ENCODE measurements at places on chromosomes 5 and 9. TPM values are rescaled to one million over a fixed set of nuclear protein-coding genes. Genes with fewer than 3 reads are reported as not detected.

DNA sequence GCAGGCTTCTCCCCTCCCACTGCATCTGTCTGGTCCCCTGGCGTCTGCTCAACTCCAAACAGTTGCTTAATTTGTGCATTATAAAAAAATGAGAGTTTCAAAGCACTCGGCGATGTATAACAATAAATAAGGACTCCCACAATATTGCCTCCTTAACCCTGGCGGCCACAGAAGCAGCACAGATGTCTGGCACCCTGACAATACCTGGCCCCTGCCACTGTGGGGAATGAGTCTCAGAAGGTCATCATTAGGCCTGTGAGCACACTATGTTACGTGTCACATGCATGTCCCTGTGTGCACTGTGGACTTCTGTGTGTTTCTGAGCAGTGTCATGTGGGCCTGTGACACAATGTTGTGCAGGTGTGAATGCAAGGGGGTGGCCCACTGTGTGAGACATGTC, 236.5 kb downstream of the PBX3 start:
- DNase-seq = no peak

The MSX2 gene
- 1.1 TPM for total RNA-seq

The TMOD1 gene
- total RNA-seq = 1.6 TPM

- no peak for DNase-seq
Measured at GRCh38 chr5:172636279-172637050, 4.6 kb upstream of the NEURL1B start.

DNA sequence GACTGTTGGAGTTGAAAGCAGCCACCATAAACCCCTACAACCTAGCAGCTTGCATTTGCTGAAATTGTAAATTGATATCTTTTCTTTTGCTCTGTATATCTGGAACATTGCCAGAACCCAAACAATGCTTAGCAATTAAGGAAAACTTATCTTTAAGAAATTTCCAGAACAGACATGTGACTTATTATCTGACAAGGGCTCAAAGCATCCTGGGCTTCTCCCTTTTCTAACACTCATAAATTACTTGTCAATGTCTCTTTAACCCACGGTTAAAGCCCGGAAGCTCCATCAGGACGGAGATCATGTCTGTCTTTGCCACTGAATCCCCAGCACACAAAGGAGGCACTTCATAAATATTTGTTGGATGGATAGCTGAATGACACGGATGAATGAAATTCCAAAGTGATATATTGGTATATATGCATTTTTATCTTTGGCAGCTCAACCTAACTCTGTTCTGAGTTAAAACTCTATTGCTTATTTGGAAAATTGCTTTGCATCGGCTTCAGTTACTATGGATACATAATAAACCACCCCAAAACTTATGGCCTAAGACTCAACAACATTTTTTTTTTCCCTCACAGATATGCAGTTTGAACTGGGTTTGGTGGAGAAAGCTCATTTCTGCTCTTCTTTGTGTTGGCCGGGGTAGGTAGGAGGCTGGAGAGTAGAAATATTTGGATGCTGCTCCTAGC, 103.1 kb upstream of the CLINT1 start:
- no peak for DNase-seq

The FGF1 gene
- 0.15 TPM for total RNA-seq

DNA sequence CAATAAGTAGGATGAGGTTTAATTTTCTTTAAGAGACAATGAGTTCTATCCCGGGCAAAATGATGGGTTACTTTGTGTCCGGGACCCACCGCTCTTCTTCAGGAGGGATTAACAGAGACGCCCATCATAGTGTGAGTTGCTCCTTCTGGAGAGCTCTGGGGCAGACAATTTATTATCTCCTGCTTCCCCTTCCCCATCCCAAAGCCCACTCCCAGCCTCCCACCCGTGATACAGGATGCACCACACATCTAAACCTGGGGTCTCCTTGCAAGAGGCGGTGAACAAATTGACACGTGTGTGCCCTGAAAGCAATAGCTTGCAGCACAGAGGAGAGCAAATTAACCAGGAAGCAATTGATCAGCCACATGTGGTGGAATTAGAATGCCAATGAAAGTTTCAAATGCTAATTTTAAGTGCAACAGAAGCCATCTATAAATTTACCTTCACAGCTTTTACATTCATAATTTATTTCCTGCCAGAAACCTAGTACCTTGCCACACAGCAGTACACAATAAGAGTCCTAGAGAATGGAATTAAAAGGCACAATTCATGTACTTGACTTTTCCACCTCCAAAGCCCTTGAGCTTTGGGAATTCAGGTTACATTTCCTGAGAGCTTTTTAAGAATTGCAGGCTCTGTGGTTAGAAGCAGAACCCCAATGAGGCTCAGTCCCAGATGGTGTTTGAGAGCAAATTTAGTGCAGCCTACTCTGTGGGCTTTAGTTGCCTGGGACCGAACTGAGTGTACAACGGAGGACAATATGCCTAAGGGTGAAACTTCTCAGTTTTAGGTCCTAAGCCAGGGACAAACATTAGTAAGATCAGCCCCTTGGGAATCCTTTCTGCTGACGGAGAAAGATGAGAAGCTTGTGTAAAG, 399.6 kb downstream of the MED10 start:
- no peak for DNase-seq

GRCh38 chr9:4515958-4516375, 25.7 kb downstream of the SLC1A1 start:
- DNase-seq = no peak

GRCh38 chr9:35847792-35848572, 19.0 kb downstream of the TMEM8B start:
- DNase-seq = peak; percentile 28

- peak; percentile 30 for DNase-seq
Measured at GRCh38 chr5:36570301-36571095, 35.9 kb upstream of the SLC1A3 start.

GRCh38 chr5:35246900-35247647, 16.8 kb upstream of the PRLR start:
- no peak for DNase-seq

GRCh38 chr5:35908228-35908627, 30.2 kb downstream of the CAPSL start:
- no peak for DNase-seq

GRCh38 chr9:26243726-26244125, 565.5 kb upstream of the TUSC1 start:
- peak; percentile 67 for DNase-seq

DNA sequence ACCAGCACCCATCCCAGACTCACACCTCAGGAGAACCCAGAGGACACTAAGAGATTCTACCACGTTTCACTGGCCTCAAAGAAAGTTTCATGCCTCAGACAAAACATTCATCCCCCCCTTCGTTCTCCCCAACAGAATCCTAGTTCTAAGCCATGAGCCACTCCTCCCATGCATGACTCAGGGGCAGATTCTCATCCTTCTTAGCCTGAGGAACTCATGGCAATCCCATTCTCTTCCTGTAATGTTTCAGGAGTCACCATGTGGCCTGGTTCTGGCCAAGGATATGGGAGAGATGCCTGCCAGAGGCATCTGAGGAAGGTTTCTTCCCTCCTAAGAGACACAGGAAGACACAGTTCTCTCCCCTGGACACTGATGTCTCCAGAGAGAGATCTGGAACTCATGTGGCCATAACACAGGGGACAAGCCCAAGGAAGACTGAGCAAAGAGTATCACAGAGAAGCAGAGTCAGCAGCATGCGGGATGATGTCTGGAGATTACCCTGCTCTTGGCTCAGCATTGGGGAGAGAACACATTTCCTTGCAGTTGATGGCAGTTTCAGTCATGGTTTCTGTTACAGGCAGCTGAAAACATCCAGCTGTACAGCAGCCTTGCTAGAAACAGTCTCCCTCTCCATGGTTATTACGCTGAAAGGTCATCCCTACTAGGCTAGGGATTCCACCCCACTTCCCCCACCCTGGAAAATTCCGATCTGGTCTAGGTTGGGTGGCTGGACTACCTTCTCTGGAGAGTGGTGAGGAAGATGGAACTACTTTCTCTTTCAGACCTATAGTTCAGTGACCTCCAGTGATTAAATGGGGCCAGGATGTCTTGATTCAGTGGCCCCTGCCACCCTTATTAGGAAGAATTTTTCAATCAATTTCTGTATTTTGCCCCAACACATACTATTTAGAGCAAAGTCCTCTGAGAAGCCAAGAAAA, 115.4 kb downstream of the ZNF608 start:
- no peak for DNase-seq

The SPATA31A7 gene
- not detected for total RNA-seq

The GFI1B gene
- not detected for total RNA-seq

DNA sequence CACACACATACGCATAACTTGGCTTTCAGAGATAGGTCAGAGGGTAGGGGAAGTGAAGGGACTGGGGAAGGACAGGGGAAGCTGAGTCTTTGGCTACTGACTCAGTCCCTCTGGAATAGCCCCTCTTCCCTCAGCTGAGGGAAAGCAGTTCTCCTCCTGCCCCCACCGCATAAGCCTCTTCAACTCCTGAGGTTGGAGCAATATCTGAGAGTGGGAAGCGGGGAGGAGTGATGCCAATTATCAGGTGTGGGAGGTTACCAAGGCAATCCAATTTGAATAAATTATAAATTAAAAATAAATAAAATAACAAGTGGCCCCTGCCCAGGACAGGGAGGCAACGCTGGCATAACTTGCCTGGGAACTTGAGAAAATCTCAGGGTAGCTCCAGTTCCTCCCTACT, 1.7 kb upstream of the STOML2 start:
- no peak for DNase-seq

The FGD3 gene
- 0.52 TPM for total RNA-seq

GRCh38 chr9:71975833-71976232, 64.4 kb downstream of the C9orf85 start:
- DNase-seq = peak; percentile 22

DNA sequence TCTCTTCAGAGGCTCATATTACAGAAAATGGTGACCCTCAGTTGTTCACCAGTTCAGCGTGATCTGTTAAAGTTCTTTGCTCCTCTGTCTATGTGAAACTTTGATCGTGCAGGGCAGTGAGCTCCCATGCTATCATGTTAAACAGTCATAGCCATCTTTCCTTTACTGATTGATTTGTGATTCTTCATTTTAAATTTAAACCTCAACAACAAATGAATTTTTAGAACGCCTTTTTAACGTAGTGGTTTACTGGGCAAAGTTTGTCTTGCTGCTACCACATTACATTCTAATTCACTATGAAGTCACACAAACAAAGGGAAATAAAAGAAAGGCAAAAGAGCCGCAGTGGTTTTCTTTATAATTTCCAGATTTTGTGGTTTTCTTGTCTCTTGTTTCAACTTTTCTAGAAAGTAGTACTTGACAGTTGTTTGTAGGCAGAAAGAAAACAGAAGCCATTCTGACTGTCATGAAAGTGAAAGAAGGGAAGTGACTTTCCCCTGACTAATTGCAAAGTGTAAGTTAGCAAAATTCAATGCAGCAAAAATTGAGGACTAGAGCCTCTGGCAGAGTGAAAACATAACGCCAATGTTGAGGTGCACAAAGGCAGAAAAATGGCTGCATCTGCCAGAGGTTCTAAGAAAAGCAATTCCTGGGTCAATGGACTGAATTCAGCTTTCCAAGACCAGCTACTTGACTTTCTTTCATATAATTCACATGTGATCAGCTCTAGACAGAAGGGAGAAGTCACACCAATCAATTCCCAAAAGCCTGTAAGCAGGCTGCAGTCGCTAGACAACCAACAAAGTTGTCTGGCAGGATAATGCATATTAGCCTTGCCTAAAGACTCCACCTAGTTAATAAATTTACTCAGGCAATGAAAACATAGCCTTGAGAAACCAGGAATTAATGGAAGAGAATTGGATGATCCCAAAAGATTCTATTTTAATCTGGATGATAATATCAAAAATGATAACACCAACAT, 7.1 kb upstream of the IFNA6 start:
- no peak for DNase-seq

- no peak for DNase-seq
Measured at GRCh38 chr9:136856541-136857141, 4.5 kb downstream of the MAMDC4 start.

DNA sequence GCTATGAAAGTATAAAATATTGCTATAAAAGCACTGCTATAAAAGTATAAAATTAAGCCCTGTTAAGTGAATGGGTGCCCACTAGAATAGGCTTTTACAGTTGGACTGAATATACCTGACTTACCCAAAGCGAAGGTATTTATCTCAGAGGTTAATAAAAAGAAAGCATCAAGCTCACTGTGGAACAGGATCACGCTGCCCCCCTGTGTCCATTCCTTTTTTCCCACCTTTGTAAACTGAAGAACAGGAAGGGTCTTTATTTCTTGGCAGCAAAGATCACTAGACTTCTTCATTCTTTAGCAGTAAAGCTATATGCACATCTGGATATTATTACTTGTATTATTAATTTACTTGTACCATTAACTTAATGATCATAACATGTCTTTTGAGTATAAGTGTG, 22.1 kb upstream of the PLPP6 start:
- peak; percentile 29 for DNase-seq

DNA sequence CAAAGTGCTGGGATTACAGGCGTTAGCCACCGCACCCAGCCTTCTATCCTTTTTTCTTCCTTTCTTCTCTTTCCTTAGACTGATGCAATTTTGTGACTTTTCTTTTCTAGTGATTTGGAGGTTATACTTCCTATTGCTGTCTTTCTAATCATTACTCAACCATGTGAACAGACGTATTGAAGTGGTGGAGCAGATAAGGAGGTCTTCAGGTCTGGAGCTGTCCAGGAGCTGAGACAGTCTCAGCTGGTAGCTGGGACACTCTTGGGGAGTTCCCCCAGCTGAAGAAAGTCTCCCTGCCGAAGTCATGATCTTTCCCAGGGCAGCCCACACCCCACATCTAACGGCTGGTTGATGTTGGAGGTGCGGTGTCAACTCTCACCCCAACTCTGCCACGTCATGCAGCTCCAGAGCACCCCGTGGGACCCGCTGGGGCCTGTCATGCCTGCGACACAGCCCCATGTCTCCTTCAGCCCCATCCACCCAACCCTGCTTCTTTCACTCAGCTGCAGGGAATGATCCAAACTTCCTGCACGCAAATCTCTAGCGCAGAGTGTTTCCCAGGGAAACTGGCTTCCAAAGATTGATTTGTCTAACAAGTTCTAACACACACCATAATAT, 41.1 kb downstream of the NSUN2 start:
- no peak for DNase-seq

DNA sequence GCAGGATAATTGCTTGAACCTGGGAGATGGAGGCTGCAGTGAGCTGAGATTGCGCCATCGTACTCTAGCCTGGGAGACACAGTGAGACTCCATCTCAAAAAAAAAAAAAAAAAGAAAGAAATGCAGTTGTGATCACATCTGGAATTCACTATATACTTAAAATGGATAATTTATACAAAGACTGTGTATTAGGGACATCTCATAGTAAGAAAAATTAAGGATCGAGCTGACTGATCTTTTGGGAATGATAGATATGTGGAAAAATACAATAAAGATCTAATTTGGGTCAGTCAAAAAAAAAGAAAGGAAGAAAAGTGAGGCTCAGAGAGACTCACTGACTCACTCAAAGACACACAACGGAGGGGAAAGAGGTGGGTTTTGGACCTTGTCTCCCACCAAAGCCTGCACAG, 73.2 kb upstream of the STXBP1 start:
- no peak for DNase-seq

- peak; percentile 45 for DNase-seq
Measured at GRCh38 chr9:129140397-129141065, 29.3 kb downstream of the PTPA start.

The SLC34A3 gene
- total RNA-seq = not detected

The INSYN2B gene
- total RNA-seq = 1.5 TPM

GRCh38 chr9:134283111-134283515, 43.1 kb upstream of the RXRA start:
- DNase-seq = no peak

The ARL14EPL gene
- not detected for total RNA-seq

GRCh38 chr9:33894316-33894715, 77.4 kb downstream of the UBE2R2 start:
- no peak for DNase-seq

Data from renal cortical epithelial cell (primary cell).